ENCODE measurements at places on chromosomes 12 and 14.

DNA sequence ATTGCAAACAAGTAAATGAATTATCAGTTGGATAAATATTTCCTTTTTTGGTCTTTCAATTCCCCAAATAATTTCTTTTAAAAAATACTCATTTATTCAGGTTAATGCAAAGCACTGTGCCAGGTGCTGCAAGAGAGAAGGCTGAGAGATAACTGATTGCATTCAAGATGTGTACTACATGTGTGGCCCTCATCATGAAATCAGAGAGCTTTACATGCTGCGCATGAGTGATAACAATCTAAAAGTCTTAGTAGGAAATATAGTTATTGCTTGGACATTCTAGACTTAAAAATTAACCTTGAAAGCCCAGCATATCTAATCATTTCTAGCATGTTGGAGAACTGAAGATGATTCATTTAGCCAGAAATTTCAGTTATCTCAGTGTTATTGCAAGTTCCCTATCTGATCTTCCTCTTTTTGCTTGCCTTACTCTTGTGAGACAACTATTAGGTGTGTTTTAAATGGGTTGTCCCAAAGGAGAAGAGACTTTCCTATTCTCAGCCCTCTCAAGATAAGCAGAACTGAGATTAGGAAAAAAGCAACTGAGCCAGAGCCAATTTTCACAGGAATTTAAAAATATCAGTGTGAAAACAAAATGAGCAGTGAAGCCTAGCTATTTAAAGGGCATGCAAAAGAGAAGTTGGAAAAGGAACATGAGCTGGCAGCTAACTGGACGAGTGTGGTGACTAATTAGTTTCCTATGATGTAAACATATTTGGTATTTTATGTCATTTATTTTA lies 60.9 kb downstream of the PLEKHA5 start:
- no peak for DNase-seq

DNA sequence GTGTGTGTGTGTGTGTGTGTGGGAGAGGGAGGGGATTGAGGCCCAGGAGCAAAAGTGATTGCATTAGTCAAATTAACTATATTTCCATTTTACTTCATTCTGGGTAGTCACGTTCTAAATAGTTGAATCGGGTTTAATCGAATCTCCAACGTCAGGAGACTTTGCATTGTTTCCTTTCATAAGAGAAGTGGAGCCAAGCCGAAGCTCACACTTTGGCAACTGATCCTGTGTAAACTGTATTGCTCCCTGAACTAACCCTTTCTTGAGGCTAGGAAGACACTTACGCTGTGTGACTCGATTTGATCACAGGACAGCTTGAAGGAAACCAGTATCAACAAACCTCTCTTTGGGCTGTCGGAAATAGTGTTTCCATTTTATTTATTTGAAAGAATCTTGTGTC lies 363.4 kb upstream of the ATP2B1 start:
- DNase-seq = no peak

DNA sequence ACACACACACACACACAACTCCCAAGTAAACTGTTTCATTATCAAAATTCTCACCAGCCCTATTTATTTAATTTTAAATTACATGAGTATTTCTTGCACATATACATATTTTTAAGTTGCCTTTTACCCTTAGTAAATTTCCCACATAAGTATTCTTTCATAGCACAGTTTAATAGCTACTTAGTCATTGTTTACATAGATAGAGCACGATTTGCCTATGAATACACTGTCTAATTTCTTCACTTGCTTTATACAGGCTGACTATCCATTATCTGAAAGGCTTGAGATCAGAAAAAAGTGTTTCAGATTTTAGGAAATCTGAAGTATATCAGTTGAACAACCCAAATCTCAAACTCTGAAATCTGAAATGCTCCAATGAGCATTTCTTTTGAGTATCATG lies 30.9 kb downstream of the NIN start:
- DNase-seq = no peak

- no peak for DNase-seq
These were observed at the start of gene ATN1 for GRCh38 chr12:6927379-6928021. Gene ATN1 (plus strand): TSS chr12:6927959. CDS start chr12:6934002, 6,043 bp downstream.

GRCh38 chr12:48033451-48033850 lies 29.2 kb upstream of the COL2A1 start:
- no peak for DNase-seq

DNA sequence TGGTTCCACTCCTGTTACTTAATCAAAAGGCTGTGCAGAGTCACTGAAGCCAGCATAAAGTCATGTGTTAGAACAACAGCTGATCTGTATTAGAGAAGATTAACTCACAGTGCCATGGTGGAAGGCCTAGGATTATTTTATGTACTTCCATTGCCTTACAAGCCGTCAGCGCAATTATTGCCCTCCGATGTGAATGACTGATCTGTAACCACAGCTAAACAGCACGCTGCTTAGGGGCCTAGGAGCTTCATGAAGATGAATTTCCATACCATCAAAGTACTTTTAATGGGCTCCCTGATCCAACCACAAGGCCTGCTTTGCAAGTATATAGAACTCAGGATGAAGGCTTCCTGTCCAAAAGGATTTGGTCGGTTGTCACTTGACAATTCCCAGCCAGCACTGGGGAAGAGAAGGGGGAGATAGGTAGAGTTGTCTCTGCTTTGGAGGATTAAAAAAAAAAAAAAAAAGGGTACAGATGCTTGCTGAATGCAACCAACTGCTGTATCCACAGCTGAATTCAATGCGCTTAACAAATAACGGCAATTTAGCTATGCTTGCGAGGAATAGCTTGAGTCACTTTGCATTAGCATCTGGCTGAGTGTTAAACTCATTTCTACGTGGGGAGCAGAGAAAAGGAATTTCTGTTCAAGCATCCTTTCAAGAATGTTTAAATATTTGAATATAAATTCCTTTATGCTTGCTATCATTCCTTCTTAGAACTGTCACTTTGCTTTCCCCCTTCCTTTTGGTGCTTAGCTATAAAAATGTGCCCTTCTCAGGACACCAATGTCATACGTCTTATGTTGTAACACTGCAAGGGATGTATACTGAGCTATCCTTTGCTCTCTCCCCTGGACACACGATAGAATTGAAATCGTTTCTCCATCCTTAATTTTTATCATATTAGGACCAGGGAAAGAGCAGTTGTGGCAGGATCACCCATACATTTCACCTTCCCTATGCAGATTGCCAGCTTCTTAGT lies 387.8 kb downstream of the SOX5 start:
- DNase-seq = no peak

DNA sequence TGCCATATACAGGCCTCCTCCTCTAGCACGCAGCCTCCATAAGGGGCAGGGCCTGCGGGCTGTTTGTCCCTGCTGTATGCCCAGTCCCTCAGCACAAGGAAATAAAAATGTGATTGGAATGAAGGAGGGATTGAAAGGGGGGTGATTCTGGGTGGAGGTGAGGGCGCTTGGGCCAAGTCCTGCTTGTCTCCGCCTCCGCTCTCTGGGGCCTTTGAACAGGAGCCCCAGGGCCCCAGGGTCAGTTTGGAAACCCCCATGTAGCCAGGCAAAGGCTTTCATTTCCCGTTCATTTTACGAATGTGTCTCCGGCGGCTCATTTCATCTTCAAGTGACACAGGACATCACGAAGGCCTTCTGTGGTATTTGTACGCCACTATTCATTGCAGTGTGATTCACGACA lies 4.5 kb upstream of the CACNA2D4 start:
- no peak for DNase-seq

DNA sequence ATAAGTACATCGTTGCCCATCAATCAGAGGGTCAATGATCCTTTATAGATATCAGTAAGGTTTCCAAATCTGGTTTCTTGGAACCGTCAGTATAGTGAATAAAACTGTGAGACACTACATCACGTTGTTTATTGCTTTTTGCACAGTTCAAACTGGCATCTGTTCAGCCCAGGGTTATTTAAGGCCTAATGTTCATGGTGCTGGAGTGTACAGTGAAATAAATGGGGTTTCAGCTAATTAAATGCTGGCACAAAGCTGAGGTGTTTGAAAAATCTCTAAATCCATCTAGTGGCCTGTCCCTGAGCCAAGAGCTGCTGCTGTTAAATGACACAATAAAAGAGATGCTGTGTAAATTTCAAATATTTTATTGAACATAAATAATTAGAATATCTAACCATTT lies 69.9 kb downstream of the RPS29 start:
- no peak for DNase-seq

- DNase-seq = no peak
These were observed 6.0 kb upstream of the KCNH5 start for GRCh38 chr14:63051301-63051700.

DNA sequence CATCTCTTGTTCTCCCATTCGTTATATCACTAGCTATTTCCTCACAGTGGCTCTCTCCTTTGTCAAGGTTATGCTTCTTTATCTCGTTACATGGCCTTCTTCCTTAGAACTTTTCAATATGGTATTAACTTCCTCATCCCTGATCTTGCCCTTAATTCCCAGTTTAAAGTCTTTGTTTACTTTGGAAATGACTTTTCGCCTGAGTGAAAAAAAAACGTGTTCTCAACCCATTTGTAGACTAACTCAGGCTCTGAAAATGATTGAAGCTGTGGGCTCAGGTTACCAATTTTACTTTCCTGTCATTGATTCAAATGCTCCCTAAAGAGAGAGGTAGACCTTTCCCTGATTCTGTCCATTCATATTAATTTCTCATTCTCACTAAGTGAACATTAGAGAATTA lies 135.2 kb downstream of the NUBPL start:
- DNase-seq = no peak

- no peak for DNase-seq
These were observed 9.7 kb downstream of the NFATC4 start for GRCh38 chr14:24377657-24378056.

DNA sequence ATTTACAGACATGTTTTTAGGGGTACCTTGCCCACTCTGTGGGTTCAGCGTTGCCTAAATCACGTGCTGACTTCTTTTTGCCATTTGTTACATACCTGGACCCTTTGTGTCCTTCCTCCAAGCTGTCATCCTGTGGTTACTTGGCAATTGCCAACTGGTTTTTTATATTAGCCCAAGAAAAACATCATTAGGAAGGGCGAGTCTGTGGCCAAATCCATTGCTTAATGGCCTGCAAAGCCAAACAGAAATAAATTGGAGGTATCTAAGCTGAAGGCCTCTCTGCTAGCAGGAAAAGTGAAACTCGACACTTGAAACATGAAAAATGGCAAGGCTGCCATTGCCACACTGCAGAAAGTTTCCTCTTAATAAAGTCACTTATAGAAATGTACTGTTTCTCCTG lies 190.4 kb downstream of the NUAK1 start:
- no peak for DNase-seq

- no peak for DNase-seq
These were observed 31.8 kb downstream of the SLC35F4 start for GRCh38 chr14:57834001-57834598.

- no peak for DNase-seq
These were observed 89.3 kb upstream of the DHRS4 start for GRCh38 chr14:23864259-23864658.

GRCh38 chr12:91986084-91986483 lies 159.6 kb downstream of the BTG1 start:
- DNase-seq = no peak

DNA sequence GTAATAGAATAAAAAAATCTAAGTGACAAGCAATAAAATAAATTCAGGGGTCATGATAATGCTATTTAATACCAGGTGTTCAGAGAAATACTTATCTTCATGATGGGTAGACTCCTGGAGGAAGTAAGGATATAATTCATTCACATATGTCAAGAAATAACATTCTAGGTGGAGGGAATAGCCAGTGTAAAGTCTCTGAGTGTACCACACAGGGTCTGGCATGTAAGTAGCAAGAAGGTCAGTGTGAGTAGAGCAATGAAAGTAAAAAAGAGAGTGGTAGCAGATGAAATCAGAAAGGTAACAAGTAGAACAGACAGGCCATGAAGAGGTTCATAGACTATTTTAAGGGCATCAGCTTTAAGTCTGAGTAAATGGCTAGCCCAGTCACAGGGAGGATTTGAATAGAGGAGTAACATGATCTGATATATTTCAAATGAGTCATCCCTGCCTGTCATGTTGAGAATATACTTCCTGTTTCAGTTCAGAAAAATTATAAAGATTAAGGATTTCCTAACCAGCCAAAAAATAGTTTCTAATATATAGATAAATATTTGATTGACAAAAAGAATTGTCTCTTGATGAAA lies 519.9 kb downstream of the C12orf50 start:
- DNase-seq = no peak
